Esophagus squamous epithelium (tissue), 5 donors: ENCODE measurements at places on chromosomes 12 and 14. TPM values are rescaled to one million over a fixed set of nuclear protein-coding genes. Genes with fewer than 3 reads are reported as not detected.

- DNase-seq, result no peak
Measured at GRCh38 chr12:18576104-18576626, 161.6 kb downstream of the PLCZ1 start.

DNA sequence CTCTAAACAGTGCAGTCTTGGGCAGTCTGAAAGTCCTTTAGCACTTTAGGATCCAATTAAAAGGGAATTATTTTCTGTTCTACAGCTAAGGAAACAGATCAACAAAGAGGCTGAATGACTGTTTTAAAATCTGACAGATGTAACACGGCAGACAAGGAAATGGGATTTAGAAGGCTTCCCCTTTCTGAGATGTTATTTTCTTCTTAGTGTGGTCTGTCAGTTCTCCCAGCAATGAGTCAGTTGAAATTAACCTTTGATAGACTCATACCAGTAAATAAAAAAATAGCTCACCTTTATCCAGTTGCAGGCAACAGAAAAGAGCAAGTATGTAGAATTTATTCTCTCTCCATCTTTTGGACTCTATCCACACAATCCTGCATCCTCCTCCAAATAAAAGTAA is 98.1 kb downstream of the NEDD1 start:
- no peak for DNase-seq

- DNase-seq, result no peak
Measured at GRCh38 chr12:68119724-68120211, 39.8 kb downstream of the IFNG start.

Gene PKP2
- 8.5 TPM for total RNA-seq

DNA sequence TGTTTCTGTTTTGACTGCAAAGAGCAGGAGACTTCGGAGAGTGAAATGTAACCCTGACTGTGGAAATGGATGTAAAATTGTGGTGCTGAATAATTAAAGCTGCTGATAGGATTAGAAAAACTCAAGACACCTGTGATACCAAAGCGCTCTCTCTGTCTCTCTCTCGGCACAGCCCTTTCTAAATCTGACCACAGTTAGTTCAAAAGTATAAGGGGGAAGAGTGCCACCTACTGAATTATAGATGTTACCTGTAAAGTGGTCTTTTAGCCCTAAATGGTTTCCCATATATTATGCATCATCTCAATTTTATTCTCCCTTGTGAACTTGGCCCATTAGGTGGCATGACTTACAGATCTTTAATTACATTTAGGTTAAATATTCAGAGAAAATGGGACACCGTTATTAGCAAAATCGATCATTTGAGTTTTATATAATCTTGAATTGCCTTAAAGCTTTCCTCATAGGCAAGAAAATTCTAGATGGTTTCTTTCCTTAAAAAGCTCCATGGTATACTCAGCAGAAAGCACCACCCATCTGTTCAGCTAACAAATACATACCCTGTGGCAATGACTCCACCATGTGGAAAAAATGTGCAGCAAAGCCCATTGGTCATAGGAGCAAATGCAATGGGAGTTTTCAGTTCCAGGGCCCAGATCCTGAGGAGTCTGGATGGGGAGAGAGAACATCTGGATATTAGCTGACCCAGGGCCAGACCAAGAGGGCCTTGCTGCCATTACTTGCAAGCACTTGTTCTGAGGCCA is 18.1 kb downstream of the RFC5 start:
- no peak for DNase-seq

Gene AQP6
- total RNA-seq, result not detected

DNA sequence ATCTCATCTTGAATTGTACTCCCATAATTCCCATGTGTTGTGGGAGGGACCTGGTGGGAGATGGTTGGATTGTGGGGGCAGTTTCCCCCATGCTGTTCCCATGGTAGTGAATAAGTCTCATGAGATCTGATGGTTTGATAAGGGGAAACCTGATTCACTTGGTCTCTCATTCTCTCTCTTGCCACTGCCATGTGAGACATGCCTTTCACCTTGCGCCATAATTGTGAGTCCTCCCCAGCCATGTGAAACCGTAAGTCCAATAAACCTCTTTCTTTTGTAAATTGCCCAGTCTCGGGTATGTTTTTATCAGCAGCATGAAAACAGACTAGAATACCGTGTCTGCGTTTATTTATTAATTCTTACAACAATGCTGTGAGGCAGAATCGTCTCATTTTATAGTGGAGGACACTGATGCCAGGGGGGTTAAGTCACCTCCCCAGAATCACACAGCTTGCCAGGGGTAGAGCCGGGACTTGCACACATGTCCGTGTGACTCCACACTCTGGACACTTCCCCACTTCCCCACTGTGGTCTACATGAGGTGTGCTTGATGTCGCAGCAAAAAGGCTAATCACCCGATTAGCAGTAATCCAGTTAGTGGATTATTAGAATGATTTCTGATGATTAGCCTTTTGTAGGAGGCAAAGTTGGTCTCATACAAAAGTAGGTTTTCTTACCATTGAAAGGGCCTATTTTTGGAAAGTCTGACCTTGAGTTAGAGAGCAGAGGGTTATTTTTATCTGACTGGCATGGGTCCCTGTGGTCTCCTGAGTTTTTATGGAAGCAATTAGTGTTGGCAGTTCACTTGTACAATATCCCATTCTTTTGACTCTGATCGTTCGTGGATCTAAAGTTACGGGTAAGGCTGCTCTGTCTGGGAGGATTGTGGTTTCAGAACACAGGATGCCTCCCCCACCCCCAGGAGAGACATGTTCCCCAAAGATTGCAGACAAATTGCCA is 47.4 kb upstream of the BCL7A start:
- DNase-seq, result no peak

DNA sequence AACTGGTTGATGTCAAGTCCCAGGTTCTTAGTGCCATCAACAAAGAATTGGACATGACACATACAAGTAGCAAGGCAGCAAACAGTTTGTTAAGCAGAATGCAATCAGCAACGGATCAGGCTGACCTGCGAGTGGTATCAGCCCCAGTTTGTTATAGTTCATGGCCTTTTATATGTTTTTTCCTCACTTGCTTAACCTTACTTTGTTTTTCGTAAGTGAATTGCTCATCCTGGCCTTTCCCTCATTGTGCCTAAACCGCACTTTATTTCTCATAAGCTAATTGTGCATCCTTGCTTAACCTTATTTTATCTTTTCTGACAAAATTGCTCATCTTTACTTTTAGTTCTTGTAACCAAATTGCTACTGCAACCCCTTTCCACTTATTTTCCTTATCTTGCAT is 4.1 kb downstream of the ETFBKMT start:
- DNase-seq, result no peak

Gene FAM90A1
- 0.64 TPM for total RNA-seq

Gene SYNDIG1L
- total RNA-seq, result not detected

DNA sequence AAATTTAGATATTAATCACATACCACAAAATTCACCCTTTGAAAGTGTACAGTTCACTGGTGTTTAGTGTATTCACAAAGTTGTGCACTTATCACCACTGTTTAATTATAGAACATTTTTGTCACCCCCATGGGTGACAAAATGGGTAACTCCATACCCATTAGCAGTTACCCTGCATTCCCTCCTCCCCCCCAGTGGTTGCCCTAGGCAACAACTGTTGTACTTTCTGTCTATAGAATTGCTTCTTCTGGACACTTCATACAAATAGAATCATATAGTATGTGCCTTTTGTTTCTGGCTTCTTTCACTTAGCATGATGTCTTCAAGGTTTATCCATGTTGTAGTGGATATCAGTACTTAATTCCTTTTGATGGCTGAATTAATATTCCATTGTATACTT is 52.7 kb downstream of the FBXO34 start:
- no peak for DNase-seq

Gene ESR2
- total RNA-seq, result 0.29 TPM

DNA sequence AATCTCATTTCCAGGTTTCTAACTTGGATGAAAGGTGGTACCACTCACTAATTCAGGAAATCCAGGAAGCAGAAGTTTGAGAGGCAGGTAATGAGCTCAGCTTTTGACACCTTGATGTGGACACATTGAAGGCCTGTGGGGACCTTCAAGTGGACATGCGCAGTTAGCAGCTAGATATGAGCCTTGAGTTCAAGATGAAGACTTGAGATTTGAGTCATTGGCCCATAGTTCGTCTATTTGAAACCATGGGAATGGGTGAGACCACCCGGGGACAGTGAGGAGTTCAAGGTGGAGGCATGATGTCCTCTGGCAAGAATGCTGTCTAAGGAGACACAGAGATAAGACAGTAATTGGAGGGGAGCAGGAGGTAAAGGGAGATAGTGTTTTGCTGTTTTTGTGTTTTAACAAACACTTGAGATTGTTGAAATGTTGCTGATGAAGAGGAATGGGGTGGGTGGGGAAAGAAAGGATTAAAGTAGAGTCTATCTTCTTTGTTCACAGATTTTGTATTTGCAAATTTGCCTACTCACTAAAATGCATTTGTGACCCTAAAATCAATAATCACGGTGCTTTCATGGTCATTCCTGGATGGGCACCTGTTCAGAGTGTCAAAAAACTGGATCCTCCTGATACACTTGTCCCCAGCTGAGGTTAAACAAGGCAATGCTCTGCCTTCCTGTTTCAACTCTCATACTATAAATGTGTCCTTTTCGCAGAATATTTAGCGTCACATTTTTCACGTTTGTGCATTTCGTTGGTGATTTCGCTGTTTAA is 69.5 kb upstream of the PLXNC1 start:
- no peak for DNase-seq

Gene SLC7A8
- total RNA-seq, result 58.0 TPM

Gene SLC17A8
- total RNA-seq, result not detected

Gene RNU4-1
- not detected for total RNA-seq

Gene SIX1
- not detected for total RNA-seq

DNA sequence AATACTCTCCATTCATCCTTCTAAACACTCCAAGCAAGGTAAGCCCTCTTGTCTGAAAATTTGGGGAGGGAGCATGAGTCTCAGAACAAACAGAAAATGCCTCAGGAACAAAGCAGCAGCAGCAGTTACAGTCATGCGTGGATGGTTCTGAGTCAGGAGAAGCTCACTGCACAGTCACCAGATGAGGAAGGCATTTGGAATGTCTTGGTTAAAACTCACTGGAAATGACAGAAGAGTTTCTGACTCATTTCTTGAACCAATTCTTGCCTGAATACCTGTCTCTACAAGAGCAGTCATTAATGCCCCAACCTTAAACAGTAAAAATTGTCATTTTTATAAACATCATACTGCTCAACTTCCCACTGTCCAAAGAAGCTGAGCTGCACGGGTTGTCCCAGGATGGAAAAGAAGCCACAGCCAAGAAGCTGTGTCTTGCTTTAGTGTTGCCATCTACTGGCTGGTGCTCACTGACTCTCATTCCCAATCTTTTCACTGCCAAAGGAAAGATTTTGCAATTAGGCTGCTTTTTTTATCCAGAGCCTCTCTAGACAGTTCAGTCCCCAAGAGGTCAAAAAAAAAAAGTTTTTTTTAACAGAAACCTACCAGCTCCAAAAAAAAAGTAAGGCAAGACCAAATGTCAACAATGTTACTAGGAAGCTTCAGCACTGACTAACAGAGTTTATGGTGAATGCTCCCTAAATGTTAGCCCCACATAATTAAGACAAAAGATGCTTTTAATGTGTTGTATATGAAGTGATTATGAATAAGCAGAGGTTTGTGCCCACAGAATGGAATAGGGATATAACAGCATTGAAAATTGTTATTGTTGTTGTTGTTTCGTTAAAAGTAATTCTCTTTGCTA is 40.4 kb downstream of the KICS2 start:
- no peak for DNase-seq

Gene HRK
- 0.26 TPM for total RNA-seq

Gene PLCZ1
- not detected for total RNA-seq

Gene TRPV4
- total RNA-seq, result 5.7 TPM

Gene RPGRIP1
- not detected for total RNA-seq

- no peak for DNase-seq
Measured at GRCh38 chr12:13000616-13000924, 505 bp upstream of the HEBP1 start.

Gene PIK3C2G
- 10.7 TPM for total RNA-seq

Gene SPIC
- not detected for total RNA-seq

DNA sequence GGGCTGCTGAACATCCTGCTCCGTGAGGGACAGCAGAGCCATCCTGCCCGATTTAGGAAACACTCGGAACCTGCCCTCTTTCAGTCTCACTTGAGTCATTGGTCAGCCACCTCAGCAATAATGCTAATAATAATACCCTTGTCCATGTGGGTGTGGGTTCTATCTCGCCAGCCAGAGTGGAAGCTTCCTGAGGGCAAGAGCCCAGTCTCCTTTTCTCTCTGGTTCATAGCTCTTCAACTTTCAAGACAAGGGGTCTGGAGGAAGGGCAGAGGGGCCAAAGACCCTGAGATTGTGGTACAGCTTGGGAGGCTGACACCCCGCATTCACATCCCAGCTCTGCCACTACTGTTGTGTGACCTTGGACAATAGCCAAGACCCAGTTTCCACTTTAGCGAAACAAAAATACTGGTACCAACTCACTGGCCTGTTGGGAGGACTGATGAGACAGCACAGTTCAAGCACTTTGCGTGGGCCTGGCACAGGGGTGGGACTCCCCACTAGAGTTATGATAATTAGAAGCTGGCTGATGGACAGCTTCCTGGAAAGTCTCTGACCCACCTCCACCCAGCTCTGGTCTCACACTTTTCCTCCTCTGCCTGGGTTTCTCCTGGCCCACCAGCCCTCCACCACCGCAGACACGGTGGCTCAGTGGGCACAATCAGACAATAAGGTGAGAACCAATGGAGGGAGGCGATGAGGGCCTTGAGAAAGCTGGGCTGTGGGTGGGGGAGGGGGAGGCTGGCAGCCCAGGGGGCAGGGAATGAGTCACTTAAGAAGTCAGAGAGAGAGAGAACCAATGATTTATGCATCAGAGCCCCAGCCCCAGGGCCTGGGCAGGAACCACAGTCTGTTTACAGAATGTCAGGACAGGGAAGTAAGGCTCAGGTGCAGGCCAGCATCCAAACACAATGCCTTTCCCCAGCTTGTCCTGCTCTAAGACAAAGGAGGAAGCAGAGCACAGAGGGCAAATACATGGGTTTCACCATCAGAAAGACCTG is 9.6 kb downstream of the FAIM2 start:
- no peak for DNase-seq
